PC-9 (cell line): ENCODE measurements at places on chromosomes 4 and X. TPM values are rescaled to one million over a fixed set of nuclear protein-coding genes. Genes with fewer than 3 reads are reported as not detected.
A peak's percentile ranks its signal among the peaks of the same experiment; 100 is the strongest.

DNA sequence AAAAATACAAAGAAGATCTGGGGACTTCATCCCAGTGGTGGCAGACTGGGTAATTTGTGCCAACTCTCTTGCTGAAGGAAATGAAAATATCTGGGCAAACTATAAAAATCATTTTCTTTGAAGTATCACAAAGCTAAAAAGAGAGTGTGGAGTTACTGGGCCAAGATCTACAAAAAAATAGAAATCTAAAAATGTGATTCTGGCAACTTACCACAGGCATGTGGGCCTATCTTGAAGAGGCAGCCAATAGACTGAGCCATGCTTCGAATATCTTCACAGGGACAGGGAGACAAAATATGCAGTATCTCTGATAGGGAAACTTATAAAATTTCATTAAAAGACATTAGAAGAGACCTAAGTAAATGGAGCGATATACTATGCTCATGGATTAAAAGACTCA is 168.8 kb downstream of the RCHY1 start:
- no peaks in the 10 kb centered on the region; the same call in 1 of the 2 replicates for H3K27me3 ChIP-seq
- no peak for DNase-seq
- no peaks in the 10 kb centered on the region for H3K36me3 ChIP-seq
- H3K4me1 ChIP-seq, result no peaks in the 10 kb centered on the region
- no peak overlapping the region for H3K4me3 ChIP-seq
- no peak overlapping the region for H3K27ac ChIP-seq

GRCh38 chrX:18676470-18676869 is 4.6 kb upstream of the RS1 start:
- H3K27me3 ChIP-seq, result no peaks in the 10 kb centered on the region
- DNase-seq, result no peak
- H3K27ac ChIP-seq, result no peak overlapping the region
- H3K4me1 ChIP-seq, result peaks cover 4% of the 10 kb centered on the region; the same call in 1 of the 2 replicates
- H3K36me3 ChIP-seq, result no peaks in the 10 kb centered on the region

AVPR2 gene
- 3.2 and 3.8 TPM in 2 replicates for total RNA-seq

DNA sequence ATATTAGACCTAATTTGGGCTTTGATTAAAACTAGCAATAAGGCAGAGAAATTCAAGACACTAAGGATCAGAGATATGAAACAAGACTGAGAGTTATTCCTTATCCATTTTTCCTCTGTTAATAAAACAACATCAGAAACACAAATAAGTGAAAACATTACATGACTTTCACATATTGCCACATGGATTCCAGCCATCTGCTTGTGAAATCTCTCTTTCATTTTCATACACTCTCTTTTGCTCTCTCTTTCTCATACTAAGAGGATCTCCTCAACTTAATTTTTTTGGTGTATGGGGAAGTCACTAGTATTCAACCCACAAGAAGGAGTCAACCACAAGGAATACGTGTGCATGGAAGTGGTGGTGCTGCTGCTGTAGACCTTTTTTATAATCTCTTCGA is 183.0 kb downstream of the LDB2 start:
- no peaks in the 10 kb centered on the region for H3K27me3 ChIP-seq
- H3K27ac ChIP-seq, result no peak overlapping the region
- no peak overlapping the region for H3K4me3 ChIP-seq
- DNase-seq, result no peak
- no peaks in the 10 kb centered on the region for H3K36me3 ChIP-seq

GRCh38 chrX:116490104-116490503 is 27.3 kb upstream of the CT83 start:
- no peak for DNase-seq
- H3K36me3 ChIP-seq, result no peaks in the 10 kb centered on the region
- no peaks in the 10 kb centered on the region for H3K27me3 ChIP-seq
- no peak overlapping the region for H3K4me3 ChIP-seq
- no peak overlapping the region for H3K27ac ChIP-seq

CPZ gene
- total RNA-seq, result 9.1 and 12.1 TPM in 2 replicates

ASB11 gene
- total RNA-seq, result not detected in 2 replicates

CSN1S1 gene
- total RNA-seq, result not detected in 2 replicates

TRAM1L1 gene
- total RNA-seq, result 1.1 and 1.6 TPM in 2 replicates

GRCh38 chrX:77087529-77088169 is 359.5 kb upstream of the FGF16 start:
- DNase-seq, result no peak
- H3K27me3 ChIP-seq, result no peaks in the 10 kb centered on the region
- H3K27ac ChIP-seq, result no peak overlapping the region
- H3K4me3 ChIP-seq, result no peak overlapping the region

FAM156A gene
- total RNA-seq, result 26.8 and 34.2 TPM in 2 replicates

DNA sequence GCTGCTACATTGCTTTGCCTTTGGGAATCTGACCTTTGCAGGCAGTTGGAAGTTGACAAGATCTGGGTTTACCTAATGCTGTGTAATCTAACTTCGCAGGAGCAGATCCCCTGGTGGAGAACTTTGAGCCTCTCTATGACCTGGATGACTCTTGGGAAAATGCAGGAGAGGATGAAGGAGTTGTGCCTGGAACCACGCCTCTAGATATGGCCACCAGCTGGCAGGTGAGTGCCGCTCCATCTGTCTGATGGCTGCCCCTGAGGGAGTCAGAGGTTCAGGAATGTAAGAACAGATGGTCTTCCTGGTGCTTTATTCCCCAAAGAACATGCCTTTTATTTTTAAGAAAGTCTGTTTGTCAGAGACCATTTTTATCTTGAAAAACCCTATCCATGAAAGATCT is 109.3 kb downstream of the NFKB1 start:
- no peaks in the 10 kb centered on the region for H3K36me3 ChIP-seq
- no peak for DNase-seq
- H3K27me3 ChIP-seq, result no peaks in the 10 kb centered on the region
- no peak overlapping the region for H3K27ac ChIP-seq
- H3K4me1 ChIP-seq, result no peaks in the 10 kb centered on the region
- H3K4me3 ChIP-seq, result no peak overlapping the region

- H3K4me3 ChIP-seq, result no peak overlapping the region
- no peak overlapping the region for H3K27ac ChIP-seq
- DNase-seq, result no peak
- H3K4me1 ChIP-seq, result no peaks in the 10 kb centered on the region
- no peaks in the 10 kb centered on the region for H3K27me3 ChIP-seq
Measured at GRCh38 chr4:107654694-107655093, 65.3 kb downstream of the PAPSS1 start.

GRCh38 chrX:118615141-118615540 is 112.3 kb upstream of the IL13RA1 start:
- H3K4me3 ChIP-seq, result no peak overlapping the region
- H3K27me3 ChIP-seq, result no peaks in the 10 kb centered on the region
- no peak overlapping the region for H3K27ac ChIP-seq

DNA sequence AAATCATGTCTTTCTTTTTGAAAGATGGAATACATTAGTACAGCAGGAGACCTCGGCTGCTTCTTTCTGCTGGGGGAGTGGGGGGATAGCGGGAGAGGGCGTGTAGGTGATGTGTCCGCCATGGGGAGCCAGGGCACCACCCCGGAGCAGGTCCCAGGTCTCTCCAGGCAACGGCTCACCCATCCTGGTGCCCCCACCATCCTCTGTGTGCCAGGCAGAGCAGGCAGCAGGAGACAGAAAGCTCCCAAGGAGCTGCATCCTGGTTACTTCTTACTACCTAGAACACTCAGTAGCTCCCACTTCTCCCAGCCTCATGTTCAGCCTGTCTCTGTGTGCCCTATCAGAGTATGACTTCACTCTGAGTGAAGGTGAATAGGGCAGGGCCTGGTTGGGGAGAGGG is 23.6 kb downstream of the TNIP2 start:
- no peaks in the 10 kb centered on the region for H3K36me3 ChIP-seq
- no peak overlapping the region for H3K27ac ChIP-seq
- no peak for DNase-seq
- no peak overlapping the region for H3K4me3 ChIP-seq
- no peaks in the 10 kb centered on the region for H3K27me3 ChIP-seq
- no peaks in the 10 kb centered on the region for H3K4me1 ChIP-seq

DNA sequence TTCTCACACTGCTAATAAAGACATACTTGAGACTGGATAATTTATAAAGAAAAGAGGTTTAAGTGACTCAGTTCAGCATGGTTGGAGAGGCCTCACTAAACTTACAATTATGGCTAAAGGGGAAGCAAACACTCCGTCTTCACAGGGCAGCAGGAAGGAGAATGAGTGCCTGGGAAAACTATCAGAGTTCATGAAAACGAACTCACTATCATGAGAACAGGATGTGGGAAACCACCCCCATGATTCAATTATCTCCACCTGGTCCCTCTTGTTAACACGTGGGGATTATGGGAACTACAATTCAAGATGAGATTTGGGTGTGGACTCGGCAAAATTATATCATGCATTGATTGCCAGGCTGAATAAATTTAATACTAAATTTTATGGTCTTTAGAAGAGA is 592.7 kb downstream of the GRXCR1 start:
- H3K4me3 ChIP-seq, result no peak overlapping the region
- H3K36me3 ChIP-seq, result no peaks in the 10 kb centered on the region
- H3K4me1 ChIP-seq, result no peaks in the 10 kb centered on the region
- H3K27me3 ChIP-seq, result no peaks in the 10 kb centered on the region
- H3K27ac ChIP-seq, result no peak overlapping the region

- 0 out of 2 replicates have a peak, but pooled peaks cover under 1% of the 10 kb centered on the region for H3K4me1 ChIP-seq
- H3K27ac ChIP-seq, result no peak overlapping the region
- H3K4me3 ChIP-seq, result no peak overlapping the region
- no peaks in the 10 kb centered on the region for H3K27me3 ChIP-seq
- no peak for DNase-seq
Measured at GRCh38 chr4:99390055-99390454, 37.5 kb upstream of the ADH1C start.

- H3K36me3 ChIP-seq, result no peaks in the 10 kb centered on the region
- H3K4me1 ChIP-seq, result no peaks in the 10 kb centered on the region
- no peak overlapping the region for H3K4me3 ChIP-seq
- no peak overlapping the region for H3K27ac ChIP-seq
- H3K27me3 ChIP-seq, result peaks cover 59% of the 10 kb centered on the region
- DNase-seq, result no peak
Measured at GRCh38 chrX:153845195-153845594, 14.9 kb upstream of the PDZD4 start.

GRCh38 chr4:152289941-152290340 is 246.0 kb downstream of the FBXW7 start:
- H3K4me3 ChIP-seq, result no peak overlapping the region
- no peak overlapping the region for H3K27ac ChIP-seq
- DNase-seq, result no peak
- no peaks in the 10 kb centered on the region for H3K4me1 ChIP-seq
- H3K27me3 ChIP-seq, result no peaks in the 10 kb centered on the region

GRCh38 chr4:86487738-86488348 is 106.3 kb upstream of the PTPN13 start:
- no peaks in the 10 kb centered on the region for H3K4me1 ChIP-seq
- H3K27ac ChIP-seq, result no peak overlapping the region
- no peaks in the 10 kb centered on the region for H3K36me3 ChIP-seq
- DNase-seq, result no peak
- no peak overlapping the region for H3K4me3 ChIP-seq
- no peaks in the 10 kb centered on the region for H3K27me3 ChIP-seq

FHDC1 gene
- total RNA-seq, result 16.8 and 17.4 TPM in 2 replicates

DNA sequence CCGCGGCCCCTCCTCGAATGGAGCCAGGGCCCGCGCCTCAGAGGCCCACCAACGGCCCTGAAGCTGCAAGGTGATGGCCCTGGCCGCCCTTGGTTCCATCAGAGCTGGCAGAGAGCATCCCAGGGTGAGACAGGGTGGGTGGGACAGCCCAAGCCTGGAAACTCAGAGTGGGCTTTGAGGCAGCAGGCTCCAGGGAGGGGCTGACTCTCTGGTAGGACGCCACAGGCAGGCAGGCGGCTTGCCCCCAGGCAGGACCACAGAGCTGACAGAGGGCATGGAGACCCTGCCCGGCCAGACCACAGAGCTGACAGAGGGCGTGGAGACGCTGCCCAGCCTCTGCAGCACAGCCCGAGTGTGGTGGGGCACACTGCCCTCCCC is 4.8 kb downstream of the MYL5 start:
- no peak overlapping the region for H3K27ac ChIP-seq
- no peak for DNase-seq
- H3K4me1 ChIP-seq, result peaks cover 7% of the 10 kb centered on the region; the same call in 1 of the 2 replicates
- no peaks in the 10 kb centered on the region for H3K27me3 ChIP-seq

- no peak for DNase-seq
- H3K36me3 ChIP-seq, result no peaks in the 10 kb centered on the region
- peak overlapping the region; percentile 45; the same call in 1 of the 2 replicates for H3K4me3 ChIP-seq
- H3K27ac ChIP-seq, result no peak overlapping the region
- no peaks in the 10 kb centered on the region for H3K27me3 ChIP-seq
Measured at GRCh38 chr4:134200811-134201215, 776 bp downstream of the PABPC4L start.

- no peaks in the 10 kb centered on the region for H3K36me3 ChIP-seq
- no peak overlapping the region for H3K27ac ChIP-seq
- H3K27me3 ChIP-seq, result no peaks in the 10 kb centered on the region
Measured at GRCh38 chr4:145956288-145956890, 17.8 kb upstream of the ZNF827 start.

SMC1A gene
- 114 and 162 TPM in 2 replicates for total RNA-seq

GRCh38 chrX:1222531-1223241 is 10.2 kb upstream of the CRLF2 start:
- no peaks in the 10 kb centered on the region for H3K36me3 ChIP-seq
- no peak overlapping the region for H3K4me3 ChIP-seq
- H3K27ac ChIP-seq, result peak overlapping the region; percentile 25
- peaks cover 9% of the 10 kb centered on the region for H3K4me1 ChIP-seq

GRCh38 chr4:35461931-35462659 is 782.2 kb downstream of the ARAP2 start:
- no peak overlapping the region for H3K4me3 ChIP-seq
- H3K27me3 ChIP-seq, result no peaks in the 10 kb centered on the region
- no peaks in the 10 kb centered on the region for H3K4me1 ChIP-seq
- no peaks in the 10 kb centered on the region for H3K36me3 ChIP-seq

PCSK1N gene
- total RNA-seq, result not detected in 2 replicates

SPOCK3 gene
- total RNA-seq, result not detected in 2 replicates

DNA sequence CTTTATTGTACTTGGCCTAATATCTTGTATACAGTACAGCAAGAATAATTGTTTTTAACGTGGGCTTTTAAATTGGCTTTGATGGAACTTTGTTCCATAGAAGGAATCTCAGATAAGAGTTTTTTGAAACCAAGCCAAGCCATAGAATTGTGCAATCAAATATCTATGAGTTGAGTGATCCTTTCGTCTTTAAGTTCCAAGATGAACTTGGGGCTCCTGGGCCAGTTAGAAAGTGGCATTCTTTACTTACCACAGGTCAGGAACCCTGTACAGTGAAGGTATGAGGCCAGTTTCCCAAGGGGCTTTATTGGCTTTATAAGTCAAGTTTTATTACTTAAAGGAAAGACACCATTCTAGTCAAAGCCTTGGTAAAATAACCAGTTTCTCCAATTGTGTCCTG is 2104.2 kb downstream of the PCDH7 start:
- no peaks in the 10 kb centered on the region for H3K27me3 ChIP-seq
- no peak overlapping the region for H3K27ac ChIP-seq
- H3K4me1 ChIP-seq, result no peaks in the 10 kb centered on the region
- H3K4me3 ChIP-seq, result no peak overlapping the region

SMARCA5 gene
- total RNA-seq, result 34.4 and 40.5 TPM in 2 replicates

DNA sequence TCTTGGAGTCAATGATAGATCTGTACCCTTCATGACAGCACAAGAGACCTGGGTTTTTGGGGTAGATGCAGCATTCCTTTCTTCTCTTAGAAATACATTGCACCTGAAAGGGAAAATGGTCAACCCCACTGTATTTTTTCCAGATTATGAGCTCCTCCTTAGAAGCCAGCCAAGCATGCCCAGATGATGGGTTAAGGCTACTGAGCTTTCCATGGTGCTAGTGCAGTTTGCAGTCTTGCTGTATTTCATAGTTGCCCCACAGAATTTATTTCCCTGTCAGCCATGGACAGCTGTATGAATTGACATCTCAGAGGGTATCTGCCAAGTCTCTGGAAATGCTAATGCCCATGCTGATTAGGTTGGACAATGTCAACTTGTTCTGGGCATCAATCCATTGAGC is 73.7 kb upstream of the H2AZ1 start:
- DNase-seq, result no peak
- no peak overlapping the region for H3K4me3 ChIP-seq
- no peaks in the 10 kb centered on the region for H3K36me3 ChIP-seq

PNMA3 gene
- total RNA-seq, result not detected in 2 replicates

UGT2A2 gene
- not detected in 2 replicates for total RNA-seq
